NCI-H1694 (cell line): ENCODE measurements at places on chromosomes 4 and X.

GRCh38 chrX:119374736-119375135 lies 24.4 kb upstream of the SLC25A43 start:
- no peak for DNase-seq

DNA sequence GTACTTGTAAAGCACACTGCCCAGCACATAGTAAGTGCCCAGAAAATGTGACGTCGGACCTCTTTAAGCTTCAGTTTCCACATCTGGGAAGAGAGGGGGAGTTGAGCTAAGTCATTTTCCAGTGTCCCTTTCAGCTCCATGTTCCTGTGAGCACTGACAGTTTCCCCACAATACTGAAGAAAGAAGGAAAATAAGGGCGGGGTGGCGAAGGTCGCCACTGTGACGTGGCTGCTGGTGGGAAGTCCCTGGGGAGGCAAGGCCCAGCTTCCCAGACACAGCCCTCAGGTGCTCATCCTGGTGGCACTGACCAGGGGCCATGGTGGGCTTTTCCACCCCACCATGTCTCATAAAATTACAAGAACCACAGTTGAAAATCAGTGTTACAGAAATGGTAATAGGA lies 121.8 kb downstream of the PTTG2 start:
- no peak for DNase-seq

DNA sequence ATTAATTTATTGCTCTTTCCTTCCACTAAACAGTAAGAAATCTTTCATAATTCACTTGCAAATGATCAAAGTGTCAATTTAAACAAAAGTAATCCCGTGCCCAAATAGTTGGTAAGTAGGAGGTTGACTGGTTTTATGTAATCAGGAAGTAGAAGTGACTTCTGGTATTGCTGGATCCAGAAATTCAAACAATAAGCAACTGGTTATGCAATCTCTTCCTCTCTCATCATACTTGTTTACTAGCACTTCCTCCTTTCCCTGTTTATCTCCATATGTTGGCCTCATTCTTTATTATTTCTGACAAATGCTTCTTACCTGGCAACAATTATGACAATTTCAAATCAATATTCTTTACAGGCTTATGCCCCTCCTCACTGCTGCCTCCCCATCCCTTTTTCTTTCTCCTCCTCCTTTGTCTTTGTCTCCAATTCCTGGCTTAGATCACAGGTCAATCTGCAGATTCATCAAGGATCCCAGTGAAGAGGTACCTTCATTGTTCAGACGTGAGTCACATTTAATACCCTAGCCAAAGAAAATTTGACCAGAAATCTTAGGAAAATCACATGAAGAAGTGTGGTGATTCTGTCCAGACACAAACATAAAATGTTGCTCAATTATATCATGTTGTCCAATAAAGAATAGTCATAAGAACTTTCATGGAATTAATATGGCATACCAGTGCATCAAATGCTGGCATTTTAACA lies 323.2 kb upstream of the PCDH7 start:
- DNase-seq, result no peak

DNA sequence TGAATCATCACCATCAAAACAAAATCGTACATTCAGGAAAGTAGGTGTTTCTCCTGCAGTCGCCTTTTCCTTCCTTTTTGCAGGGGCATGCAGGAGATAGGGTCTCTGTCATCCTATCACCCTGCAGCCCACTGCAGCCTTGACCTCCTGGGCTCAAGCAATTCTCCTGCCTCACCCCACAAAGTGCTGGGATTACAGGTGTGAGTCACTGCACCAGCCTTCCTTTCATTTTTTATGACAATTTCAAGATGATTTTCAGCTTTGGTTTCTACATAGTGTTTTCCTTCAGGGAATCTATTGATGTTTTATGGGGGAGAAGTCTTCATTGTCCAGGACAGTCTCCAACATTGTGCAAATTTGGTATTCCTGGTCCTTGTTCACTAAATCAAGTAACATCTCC lies 71.7 kb downstream of the USP38 start:
- DNase-seq, result no peak

GRCh38 chr4:33262824-33263223 lies 2542.7 kb downstream of the PCDH7 start:
- DNase-seq, result no peak

DNA sequence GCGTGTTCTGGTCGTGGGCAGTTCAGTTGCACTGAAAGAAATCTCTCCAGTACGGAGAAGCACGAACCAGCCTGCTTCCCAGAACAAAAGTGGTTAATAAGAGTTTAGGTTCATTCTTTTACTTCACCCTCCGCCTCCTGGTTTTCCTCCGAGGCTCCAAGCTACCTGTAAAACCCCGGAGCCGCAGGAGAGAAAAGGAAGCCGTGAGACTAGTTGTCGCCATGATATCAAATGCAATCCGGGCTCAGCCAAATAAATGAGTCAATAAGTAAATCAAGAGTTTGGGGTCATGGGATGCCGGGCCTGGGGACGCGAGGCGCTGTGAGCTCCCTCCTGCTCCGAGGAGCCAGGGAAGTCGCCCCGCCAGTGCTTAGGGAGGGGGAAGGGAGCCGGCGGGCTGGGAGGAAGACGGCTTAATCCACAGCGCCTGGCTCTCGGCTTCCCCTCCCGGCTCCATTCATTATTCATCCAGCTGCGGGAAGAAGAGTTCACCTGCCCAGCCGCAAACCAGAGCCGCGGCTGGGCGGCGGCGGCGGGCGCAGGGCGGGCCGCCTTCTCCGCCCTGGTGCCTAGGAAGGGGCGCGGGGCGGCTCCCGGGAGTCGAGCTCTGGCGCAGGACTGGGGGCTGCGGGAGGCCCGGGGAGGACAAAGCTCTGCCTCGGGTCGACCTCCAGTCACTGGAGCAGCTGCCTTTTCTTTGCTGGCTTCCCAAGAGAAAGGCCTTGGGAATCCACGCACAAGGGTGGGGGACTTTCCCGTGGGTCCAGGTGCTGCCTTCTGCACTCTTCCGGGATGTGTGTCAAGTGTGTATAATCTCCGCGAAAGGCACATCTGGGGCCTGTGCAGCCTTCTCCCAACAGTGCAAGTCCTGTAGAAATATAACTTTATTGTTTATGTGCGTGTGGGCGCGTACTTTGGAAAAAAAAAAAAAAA lies 1.7 kb downstream of the FRAS1 start:
- no peak for DNase-seq

DNA sequence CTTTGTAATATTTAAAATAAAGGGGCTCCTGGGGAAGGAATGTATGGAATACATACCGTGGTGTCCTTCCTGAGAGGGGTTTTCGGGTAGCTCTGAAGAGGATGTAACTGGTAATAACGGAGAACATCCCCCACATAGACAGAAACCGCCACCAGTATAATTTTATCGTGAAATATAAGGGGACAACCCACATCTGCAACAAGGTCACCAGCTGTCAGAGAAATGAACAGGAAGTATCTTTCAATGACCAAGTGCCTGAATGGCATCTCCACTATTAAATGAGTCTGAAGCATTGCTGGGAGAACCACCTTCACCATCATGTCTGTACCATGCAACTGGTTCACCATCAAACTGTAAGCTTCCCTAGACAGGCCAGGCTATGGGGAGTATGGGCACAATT lies 31.7 kb downstream of the RNF175 start:
- no peak for DNase-seq

- no peak for DNase-seq
These were observed 210.9 kb upstream of the FAM241A start for GRCh38 chr4:111934314-111934713.

DNA sequence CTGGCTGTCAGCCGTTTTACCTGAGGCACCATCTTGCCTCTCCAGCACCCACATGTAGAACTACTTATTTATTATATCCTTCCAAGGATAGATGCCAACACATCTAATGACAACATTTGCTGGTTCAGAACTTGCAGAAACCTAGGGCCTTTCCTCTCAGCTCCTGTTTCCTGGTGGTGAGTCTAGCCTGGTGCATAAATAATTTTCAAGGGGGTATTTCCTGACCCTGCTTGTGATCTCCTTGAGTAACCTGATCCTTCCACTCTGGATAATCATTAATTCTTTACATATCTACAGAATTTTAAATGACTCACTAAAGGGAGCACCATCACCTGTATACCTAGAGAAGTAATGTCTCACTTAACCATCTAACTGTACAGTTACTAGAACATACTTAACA lies 153.4 kb downstream of the PPARGC1A start:
- no peak for DNase-seq

DNA sequence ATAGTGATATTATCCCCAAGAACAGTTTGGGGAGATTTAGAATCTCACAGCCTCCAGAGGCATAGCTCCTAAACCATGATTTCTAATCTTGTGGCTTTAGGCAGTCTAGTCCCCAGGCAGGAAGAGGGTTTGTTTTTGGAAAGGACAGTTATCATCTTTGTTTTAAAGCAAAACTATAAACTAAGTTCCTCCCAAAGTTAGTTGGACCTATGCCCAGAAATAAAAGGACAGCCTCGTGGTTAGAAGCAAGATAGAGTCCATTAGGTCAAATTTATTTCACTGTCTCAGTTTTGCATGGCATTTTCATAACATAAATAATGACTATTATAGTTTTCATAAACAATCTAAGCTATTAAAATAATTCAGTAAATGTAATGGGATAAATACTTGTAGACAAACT lies 120.5 kb downstream of the MAGEC2 start:
- DNase-seq, result no peak

DNA sequence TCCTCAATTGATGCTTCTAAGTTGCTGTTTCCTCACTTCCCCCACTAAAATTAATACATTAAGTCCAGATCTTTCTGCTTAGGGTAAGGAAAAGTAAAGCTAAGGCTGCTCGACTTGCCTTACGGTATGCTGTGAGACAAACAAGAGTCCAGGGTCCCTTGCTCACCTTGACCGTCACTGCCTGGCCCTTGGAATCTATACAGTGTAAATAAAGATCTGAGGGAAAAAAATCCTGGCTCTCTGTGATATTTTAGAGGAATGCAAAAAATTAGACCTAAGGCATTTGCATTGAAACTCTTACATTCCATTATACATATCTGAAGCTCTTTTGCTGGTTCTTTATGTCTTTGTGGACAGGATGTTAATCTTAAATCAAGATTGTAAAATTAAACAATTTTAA lies 129.6 kb upstream of the HCCS start:
- DNase-seq, result no peak

GRCh38 chrX:119984652-119985051 lies 41.1 kb upstream of the NKAP start:
- no peak for DNase-seq

- no peak for DNase-seq
These were observed 44.2 kb downstream of the MAML3 start for GRCh38 chr4:140109737-140110136.

GRCh38 chr4:112448306-112449132 lies 67.5 kb downstream of the NEUROG2 start:
- DNase-seq, result no peak

- DNase-seq, result no peak
These were observed 381.3 kb upstream of the INTU start for GRCh38 chr4:127251423-127251822.

- DNase-seq, result no peak
These were observed 196.9 kb downstream of the KLHL13 start for GRCh38 chrX:117919755-117920154.

- DNase-seq, result no peak
These were observed 8.3 kb downstream of the FLNA start for GRCh38 chrX:154365997-154366665.
